Esophagus muscularis mucosa (tissue), 4 donors: ENCODE measurements at places on chromosomes 13 and 19. TPM values are rescaled to one million over a fixed set of nuclear protein-coding genes. Genes with fewer than 3 reads are reported as not detected.

DNA sequence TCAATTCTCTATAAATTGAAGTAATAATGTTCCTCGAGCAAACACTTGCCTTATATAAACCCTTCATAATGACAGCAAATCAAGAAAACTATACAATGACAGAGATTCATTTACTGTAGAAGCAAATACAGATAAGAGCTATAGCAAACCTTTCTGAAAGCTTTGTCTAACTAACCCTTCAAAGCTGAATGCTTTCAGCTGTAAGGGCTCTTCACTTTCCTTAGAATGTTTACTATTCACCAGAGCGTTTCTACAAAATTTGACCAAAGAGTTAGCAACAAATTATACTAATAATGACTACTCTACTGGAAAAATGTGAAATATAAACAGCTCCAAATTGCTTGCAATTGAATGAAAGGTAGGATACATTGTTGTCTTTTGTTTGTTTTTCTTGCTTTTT, 218.1 kb downstream of the SLITRK5 start:
- no peak for DNase-seq

GRCh38 chr13:21549633-21550032, 54.3 kb downstream of the MICU2 start:
- no peak for DNase-seq

DNA sequence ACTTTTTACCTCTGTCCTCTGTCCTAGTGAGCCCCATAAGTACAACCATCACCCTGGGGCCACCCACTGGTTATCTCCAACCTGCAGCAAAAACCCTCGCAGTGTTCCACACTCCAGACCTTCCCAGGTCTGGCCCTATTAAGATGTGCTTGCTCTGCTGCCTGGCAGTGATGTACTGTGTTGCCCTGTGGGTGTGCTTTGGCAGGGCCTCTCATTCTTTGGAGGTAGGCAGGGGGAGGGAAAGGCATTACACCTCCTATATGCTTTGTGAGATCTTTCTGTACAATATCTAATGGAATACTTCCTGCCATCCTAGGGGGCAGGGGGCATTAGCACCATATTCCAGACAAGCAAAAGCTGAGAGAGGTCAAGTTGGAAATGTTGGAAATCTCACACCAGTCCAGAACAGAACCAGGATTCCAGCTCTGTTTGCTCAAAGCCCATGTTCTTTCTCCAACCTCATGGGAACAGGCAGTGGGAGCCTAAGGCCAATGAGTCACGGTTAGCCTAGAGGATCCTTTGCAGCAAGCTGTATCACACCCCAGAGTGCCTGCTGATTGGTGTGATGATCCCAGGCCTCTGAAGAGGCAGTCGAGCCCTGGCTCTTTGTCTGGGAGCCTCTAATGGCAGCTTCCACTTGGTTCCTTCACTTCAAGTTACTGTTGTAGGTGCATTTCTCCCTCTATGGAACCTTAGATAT, 59.7 kb upstream of the UBL3 start:
- DNase-seq, result no peak

GRCh38 chr13:26184791-26185250, 37.3 kb downstream of the RNF6 start:
- no peak for DNase-seq

DNA sequence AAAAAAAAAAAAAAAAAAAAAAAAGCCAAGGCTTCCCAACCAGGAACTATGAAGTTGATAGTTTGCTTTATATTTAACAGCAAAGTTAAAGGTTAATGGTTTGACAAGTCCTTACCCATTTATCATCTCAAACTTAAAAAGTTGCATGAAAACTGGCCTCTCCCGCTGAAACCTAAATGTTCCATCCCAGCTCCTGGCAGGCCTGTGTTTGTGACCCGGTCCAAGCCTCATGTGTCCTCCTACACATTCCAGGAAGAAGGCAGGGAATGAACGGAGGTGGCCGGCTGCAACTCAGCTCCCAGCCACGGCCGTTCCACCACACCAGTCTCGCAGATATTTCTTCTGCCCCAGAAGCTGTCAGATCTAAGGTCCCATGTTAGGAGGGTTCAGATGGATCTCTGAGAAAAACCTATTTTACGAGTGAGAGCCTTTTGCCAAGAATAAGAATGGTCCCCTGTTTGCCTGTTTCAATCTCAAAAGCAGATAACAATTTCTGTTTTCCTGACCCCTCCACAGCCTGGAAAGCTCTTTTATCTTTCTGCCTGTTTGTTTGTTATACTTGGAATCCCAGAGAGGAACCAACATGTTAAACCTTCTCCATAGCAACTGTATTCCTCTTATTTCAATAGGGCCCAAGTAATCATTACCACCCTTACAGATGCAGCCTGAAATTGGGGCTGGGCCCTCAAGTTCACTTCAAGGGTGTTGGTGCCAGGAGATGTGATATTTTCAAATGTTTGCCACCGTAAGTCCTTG, 56.5 kb downstream of the KCTD12 start:
- DNase-seq, result peak; percentile 84

- no peak for DNase-seq
Observed at GRCh38 chr19:1847684-1848398, 442 bp downstream of the REXO1 start.

Gene C13orf42
- total RNA-seq, result not detected

Gene TMPRSS9
- total RNA-seq, result not detected

Gene ERICH4
- not detected for total RNA-seq

Gene NALCN
- 0.45 TPM for total RNA-seq
